Pancreas (tissue), 10 donors: ENCODE measurements at places on chromosomes 5 and 9. TPM values are rescaled to one million over a fixed set of nuclear protein-coding genes. Genes with fewer than 3 reads are reported as not detected.

- no peaks in the 10 kb centered on the region for H3K27me3 ChIP-seq
- H3K36me3 ChIP-seq: no peaks in the 10 kb centered on the region
- H3K4me1 ChIP-seq: peaks cover 62% of the 10 kb centered on the region
- no peak overlapping the region for H3K27ac ChIP-seq
- no peak for DNase-seq
- H3K4me3 ChIP-seq: no peak overlapping the region
Measured at GRCh38 chr5:139304391-139305324, 11.1 kb downstream of the MATR3 start.

DNA sequence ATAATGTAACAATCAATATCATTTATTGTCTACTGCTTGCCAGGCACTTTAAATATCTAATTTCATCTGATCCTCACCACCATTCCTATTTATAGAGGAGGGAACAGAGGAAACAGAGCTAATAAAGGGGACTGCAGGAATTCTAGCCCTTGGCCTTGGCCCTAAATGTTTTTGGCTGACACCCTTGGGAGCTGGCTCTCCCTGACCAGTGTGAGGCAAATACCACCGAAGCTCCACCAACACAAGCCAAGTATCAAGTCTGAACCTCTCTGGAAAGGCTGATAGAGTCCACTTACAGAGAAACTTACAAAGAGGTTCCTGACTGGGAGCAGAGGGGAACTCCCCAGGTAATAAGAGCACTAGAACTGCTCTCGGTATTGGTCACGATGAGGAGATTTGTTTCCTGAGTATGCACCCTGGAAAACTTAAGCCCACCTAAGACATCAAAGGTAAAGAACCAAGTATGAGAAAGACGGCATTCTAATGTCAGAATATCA, 243.1 kb upstream of the PANK3 start:
- no peak overlapping the region for H3K4me3 ChIP-seq
- H3K4me1 ChIP-seq: no peaks in the 10 kb centered on the region
- H3K27me3 ChIP-seq: no peaks in the 10 kb centered on the region
- H3K36me3 ChIP-seq: no peaks in the 10 kb centered on the region
- DNase-seq: no peak
- no peak overlapping the region for H3K27ac ChIP-seq

The NFIB gene
- 58.1 TPM for total RNA-seq

DNA sequence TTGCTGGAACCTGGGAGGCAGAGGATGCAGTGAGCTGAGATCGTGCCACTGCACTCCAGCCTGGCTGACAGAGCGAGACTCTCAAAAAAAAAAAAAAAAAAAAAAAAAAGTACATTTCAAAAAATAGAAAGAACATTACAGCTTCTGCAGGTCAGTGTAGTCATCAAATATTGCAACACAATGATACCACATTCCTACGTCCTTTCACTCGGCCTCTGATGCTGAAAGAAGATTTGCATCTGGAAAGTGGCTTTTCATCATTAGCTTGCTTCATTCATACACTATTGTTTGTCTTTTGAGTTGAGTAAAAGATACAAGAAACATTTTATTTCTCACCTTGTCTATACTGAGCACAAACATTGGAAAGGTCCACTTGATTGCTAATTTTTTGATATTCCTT, 59.6 kb upstream of the CPLANE1 start:
- no peaks in the 10 kb centered on the region for H3K4me1 ChIP-seq
- no peak overlapping the region for H3K27ac ChIP-seq
- H3K36me3 ChIP-seq: peaks cover 23% of the 10 kb centered on the region
- no peak overlapping the region for H3K4me3 ChIP-seq
- DNase-seq: no peak

DNA sequence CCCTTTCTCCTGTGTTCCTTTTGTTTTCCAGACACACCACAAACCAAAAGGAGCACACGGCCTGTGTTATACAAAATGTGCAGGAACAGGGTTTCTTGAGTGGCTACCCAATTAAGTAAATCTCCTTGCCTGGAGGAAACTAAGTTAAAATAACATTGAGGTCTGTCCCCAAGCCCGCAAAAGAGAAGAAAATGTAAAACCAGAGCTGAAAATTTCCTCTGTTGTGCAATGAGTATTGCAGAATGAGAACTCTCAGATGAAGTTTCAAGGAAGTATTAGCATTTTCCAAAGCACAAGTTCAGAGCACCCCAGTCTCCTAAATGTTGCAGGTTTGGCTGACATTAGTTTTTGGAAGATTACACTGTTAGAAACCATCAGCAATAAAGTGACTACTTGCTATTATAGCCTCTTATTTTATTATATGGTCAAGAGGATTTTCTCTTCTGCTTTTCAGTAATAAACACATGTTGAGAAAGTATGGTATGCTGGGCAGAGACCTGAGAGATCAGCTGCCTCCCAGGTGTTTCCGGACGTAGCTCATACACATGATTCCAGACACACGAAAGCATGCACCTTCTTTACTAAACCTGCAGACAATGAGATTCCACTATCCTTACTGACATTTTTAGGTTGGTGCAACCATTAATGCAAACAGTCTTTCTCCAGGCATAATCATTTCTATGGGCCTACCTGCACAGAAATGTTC, 161.3 kb downstream of the SNCAIP start:
- no peak overlapping the region for H3K27ac ChIP-seq
- no peaks in the 10 kb centered on the region for H3K27me3 ChIP-seq
- no peak overlapping the region for H3K4me3 ChIP-seq
- no peaks in the 10 kb centered on the region for H3K4me1 ChIP-seq
- DNase-seq: no peak
- no peaks in the 10 kb centered on the region for H3K36me3 ChIP-seq

DNA sequence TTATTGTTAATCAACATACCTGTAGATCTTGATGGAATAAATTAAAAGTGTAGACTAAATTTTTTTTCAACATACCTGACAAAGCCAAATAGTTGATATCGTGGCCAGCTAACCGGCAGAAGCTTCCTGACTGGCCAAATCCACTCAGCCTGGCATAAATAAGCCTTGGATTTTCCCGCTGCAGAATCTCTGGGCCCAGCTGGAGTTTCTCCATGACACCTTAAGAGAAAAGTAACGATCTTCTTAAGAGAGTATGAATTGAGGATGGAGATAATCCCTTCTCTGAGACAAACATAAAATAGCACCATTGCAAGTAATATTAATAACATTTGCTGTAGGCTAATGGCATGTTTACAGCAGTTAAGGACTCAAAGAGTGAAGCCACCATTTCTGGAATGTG, 2.2 kb downstream of the AMACR start:
- no peaks in the 10 kb centered on the region for H3K36me3 ChIP-seq
- no peak for DNase-seq
- peaks cover 14% of the 10 kb centered on the region for H3K4me1 ChIP-seq
- H3K27ac ChIP-seq: no peak overlapping the region

GRCh38 chr5:37893434-37894134, 53.7 kb upstream of the GDNF start:
- no peaks in the 10 kb centered on the region for H3K27me3 ChIP-seq
- no peak overlapping the region for H3K4me3 ChIP-seq
- DNase-seq: no peak
- H3K36me3 ChIP-seq: no peaks in the 10 kb centered on the region
- H3K27ac ChIP-seq: no peak overlapping the region
- H3K4me1 ChIP-seq: no peaks in the 10 kb centered on the region

DNA sequence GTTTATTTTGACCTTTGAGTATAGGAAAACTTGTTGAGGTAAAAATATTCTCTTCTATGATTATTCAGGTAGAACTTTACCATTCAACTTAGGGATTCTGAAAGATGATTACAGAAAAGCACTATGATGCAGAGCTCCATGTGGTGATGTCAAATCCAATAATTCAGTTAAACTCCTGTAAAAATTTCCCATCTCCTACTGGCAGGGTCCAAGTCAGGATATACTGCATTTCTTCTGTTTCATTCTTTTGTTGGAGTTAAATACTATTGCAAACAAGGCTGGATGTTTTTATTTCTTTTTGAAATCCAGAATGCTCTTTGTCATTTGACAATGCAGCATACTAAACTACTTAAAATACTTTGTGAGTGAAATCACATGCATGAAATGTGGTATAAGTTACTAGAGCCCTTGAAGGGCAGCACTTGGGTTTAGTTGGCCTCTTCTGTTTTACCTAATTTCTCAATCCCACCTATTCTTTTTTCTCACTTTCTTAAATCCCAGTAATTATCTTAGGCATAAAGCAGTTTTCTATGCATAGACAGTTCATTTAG, 204.5 kb downstream of the FBXL7 start:
- no peaks in the 10 kb centered on the region for H3K36me3 ChIP-seq
- no peaks in the 10 kb centered on the region for H3K4me1 ChIP-seq
- H3K4me3 ChIP-seq: no peak overlapping the region
- no peak overlapping the region for H3K27ac ChIP-seq

The OBP2A gene
- not detected for total RNA-seq

The OCLN gene
- 42.5 TPM for total RNA-seq

GRCh38 chr9:135039916-135040645, 47.4 kb upstream of the OLFM1 start:
- H3K27me3 ChIP-seq: no peaks in the 10 kb centered on the region
- H3K36me3 ChIP-seq: no peaks in the 10 kb centered on the region
- DNase-seq: no peak
- H3K4me1 ChIP-seq: no peaks in the 10 kb centered on the region
- H3K27ac ChIP-seq: no peak overlapping the region

- no peaks in the 10 kb centered on the region for H3K4me1 ChIP-seq
- H3K27ac ChIP-seq: no peak overlapping the region
- no peaks in the 10 kb centered on the region for H3K27me3 ChIP-seq
- no peaks in the 10 kb centered on the region for H3K36me3 ChIP-seq
- DNase-seq: no peak
Measured at GRCh38 chr5:69105996-69106906, 12.4 kb downstream of the SLC30A5 start.

The FAM78A gene
- 0.37 TPM for total RNA-seq

GRCh38 chr9:4333787-4334186, 33.9 kb upstream of the GLIS3 start:
- no peaks in the 10 kb centered on the region for H3K36me3 ChIP-seq
- peak overlapping the region; percentile 79 for H3K27ac ChIP-seq
- no peaks in the 10 kb centered on the region for H3K27me3 ChIP-seq

DNA sequence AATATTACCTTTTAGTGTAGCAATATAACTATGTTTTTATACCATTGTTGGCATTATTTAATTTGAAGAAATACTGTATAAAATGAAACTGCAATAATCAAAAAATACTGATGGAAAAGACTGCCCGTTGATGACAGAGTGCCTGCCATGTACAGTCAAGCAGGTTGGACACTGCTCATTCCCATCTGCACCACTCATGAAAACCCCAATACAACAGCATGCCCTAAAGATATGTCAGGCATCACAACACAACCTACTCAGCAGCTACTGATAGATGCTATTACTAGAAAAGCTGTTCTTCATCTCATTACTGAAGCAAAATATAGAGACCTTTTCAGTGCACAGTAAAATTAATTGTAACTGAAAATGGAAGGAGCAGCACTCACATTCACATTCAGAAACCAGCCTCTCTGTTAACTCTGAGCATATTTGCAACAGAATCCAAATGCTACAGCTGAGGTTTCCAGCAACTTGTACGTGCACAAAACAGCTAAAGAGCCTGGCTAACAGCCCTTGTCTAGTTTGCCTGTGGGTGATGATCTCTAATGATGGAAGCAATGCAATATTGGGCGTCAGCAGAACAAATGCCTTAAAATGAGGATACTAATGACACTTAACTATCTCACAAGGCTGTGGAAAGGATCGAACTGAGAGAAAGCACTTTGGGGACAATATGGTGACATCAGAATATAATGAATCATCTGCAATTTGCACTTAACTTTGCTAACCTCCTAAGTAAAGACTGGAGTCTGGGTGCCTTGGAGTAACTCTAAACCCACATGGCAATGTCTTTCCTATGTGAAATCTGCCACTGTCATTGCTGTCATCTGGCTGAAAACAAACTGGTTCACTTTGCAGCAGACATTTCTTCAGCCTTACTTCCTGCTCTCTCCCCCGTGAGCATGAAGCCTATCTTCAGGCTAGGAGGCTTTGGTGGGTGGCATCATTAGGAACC, 195.3 kb upstream of the RASEF start:
- no peak overlapping the region for H3K4me3 ChIP-seq
- H3K27me3 ChIP-seq: no peaks in the 10 kb centered on the region
- H3K27ac ChIP-seq: no peak overlapping the region
- H3K4me1 ChIP-seq: no peaks in the 10 kb centered on the region
- H3K36me3 ChIP-seq: no peaks in the 10 kb centered on the region
- no peak for DNase-seq

The MACROH2A1 gene
- total RNA-seq: 48.5 TPM

The PRSS3 gene
- total RNA-seq: 5,218 TPM

GRCh38 chr5:56816546-56817081, 1.3 kb downstream of the MAP3K1 start:
- peak; percentile 76 for DNase-seq
- peak overlapping the region; percentile 53 for H3K4me3 ChIP-seq
- H3K27me3 ChIP-seq: no peaks in the 10 kb centered on the region
- H3K36me3 ChIP-seq: no peaks in the 10 kb centered on the region

- peaks cover 22% of the 10 kb centered on the region for H3K4me1 ChIP-seq
- no peaks in the 10 kb centered on the region for H3K27me3 ChIP-seq
- H3K36me3 ChIP-seq: no peaks in the 10 kb centered on the region
Measured at GRCh38 chr5:53969176-53969730, 341.1 kb downstream of the ARL15 start.

- H3K4me3 ChIP-seq: no peak overlapping the region
- no peak for DNase-seq
- no peaks in the 10 kb centered on the region for H3K27me3 ChIP-seq
Measured at GRCh38 chr9:13587571-13587970, 308.1 kb upstream of the MPDZ start.

The PCDHB5 gene
- total RNA-seq: 5.4 TPM

DNA sequence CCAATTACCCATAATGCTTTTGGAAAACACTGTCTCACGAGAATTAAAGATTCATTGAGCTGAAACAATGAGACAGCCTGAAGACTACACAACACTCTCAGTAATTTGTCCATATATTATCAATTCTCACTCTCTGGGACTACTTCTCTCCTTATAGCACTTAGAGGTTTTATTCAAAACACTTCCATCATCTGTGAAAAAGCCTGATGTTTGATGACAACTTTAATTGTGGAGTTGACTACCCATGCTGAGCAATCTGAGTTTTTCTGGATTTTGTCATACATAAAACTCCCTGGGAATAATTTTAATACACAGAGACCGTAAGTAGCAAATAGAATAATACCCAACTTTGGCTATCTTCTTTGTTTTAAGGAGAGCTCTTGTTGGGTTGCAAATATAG, 305.5 kb downstream of the EPB41L4A start:
- no peak overlapping the region for H3K4me3 ChIP-seq
- H3K4me1 ChIP-seq: peaks cover 7% of the 10 kb centered on the region
- H3K27me3 ChIP-seq: no peaks in the 10 kb centered on the region
- DNase-seq: no peak
- H3K27ac ChIP-seq: no peak overlapping the region

DNA sequence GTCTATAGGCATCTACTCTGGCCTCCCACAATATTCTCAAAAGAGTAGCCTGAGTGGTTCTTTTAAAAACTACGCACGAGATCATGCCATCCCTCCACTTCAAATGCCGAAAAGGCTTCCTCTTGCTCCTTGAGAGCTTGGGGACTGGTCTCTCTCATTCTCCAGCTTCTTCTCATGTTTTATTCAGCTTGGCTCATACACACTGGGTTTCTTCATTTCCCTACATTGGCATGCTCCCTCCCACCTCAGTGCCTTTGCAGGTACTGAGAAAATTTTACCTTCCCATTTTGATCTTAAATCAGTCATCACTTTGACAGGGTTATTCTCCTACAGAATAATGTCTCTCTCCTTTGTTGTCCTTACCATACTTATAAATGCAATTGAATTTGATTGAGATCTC, 20.4 kb downstream of the PRLR start:
- no peak for DNase-seq
- H3K4me1 ChIP-seq: peaks cover 4% of the 10 kb centered on the region
- H3K27me3 ChIP-seq: no peaks in the 10 kb centered on the region
- no peak overlapping the region for H3K4me3 ChIP-seq
- H3K36me3 ChIP-seq: no peaks in the 10 kb centered on the region

The GPX3 gene
- total RNA-seq: 74.4 TPM
